NK-92 treated with Interleukin-12 subunit alpha and Interleukin-12 subunit beta, amount 100 ng/mL, for 24 hours (cell line): ENCODE measurements at places on chromosomes 5 and 9.

DNA sequence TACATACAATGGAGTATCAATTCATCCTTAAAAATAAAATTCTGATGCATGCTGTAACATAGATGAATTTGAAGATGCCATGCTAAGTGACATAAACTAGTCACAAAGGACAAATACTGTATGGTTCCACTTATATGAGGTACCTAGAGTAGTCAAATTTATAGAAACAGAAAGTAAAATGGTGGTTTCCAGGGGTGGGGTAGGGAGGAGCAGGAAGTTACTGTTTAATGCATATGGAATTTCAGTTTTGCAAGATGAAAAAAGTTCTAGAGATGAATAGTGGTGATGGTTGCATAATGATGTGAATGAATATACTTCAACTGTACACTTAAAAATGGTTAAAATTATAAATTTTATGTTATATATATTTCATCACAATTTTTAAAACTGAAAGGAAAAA is 57.3 kb upstream of the FNIP1 start:
- no peak for DNase-seq

- no peak for DNase-seq
Observed at GRCh38 chr9:109906766-109907382, 126.9 kb downstream of the PALM2AKAP2 start.

DNA sequence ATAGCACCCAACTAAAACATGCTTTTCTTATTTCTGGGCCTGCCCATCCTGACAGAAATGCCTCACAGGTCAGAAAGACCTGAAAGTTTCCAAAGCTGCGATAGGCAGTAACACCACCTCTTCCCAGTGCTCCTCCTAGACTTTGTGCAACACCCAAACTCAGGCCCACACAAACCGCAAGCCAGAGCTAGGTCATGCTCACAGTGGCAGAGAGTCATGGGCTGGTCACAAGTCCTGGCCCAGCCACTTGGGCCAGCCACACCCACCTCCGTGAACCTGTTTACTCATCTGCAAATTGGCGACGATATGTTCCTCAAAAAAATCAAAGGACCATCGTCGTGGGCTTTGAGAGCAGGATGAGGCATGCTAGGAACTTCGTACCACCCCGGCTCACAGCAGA is 44.0 kb upstream of the SLC25A51 start:
- DNase-seq, result no peak

DNA sequence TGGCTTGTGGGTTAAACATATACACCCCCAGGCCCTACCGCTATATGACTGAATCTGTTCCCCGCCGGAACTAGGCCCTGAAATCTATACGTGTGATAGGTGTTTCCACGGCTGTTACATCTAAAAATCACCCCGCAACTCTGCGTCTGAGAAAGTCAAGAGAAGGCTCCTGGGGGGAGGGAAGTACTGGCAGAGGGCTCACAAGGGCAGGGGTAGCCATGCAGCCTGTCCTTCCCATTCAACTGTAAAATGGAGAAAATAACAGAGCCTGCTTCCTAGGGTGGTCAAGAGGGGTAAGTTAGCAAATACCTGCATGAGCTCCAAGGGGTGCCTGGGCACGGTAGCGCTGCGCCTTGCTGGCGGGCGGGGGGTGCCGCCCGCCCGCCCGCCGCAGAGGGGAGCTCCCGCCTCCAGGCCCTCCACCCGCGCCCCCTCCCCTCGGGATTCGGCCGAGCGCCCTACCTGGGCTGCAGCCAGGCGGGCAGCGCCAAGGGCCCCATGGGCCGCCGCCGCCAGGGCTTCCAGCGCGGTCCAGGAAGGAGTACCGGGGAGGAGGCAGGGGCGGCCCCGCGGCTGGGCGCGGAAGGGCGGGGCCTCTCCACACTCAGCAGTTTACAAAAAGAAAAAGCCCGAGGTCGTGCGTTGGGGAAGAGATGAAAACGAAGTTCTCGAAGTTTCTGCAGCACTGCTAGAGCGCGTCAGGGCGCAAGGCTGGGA is at the start of gene HACD4:
Gene HACD4 (minus strand): TSS at position 550 of the 717 bp plus-strand sequence. CDS start 50 bp downstream, at position 500.
- DNase-seq, result peak; percentile 3

- no peak for DNase-seq
Observed at GRCh38 chr9:93112116-93112863, 16.3 kb downstream of the CARD19 start.

DNA sequence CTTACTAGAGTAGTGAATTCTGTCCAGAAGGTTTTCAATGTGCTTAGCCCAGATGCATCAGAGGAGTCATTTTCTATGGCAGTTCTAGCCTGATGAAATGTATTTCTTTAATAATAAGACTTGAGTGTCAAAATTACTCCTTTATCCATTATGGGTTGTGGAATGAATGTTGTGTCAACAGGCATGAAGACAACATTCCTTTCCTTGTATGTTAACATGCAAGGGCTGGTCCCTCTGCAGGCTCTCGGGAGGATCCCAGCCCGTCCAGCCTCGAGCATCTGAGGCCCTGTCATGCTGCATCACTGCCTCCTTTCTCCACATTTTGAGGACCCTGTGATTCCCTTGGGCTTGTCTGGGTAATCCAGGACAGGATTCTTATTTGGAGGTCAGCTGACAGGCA is 42.9 kb upstream of the FAM120AOS start:
- no peak for DNase-seq

GRCh38 chr5:111784491-111785181 is 27.6 kb upstream of the NREP start:
- no peak for DNase-seq

DNA sequence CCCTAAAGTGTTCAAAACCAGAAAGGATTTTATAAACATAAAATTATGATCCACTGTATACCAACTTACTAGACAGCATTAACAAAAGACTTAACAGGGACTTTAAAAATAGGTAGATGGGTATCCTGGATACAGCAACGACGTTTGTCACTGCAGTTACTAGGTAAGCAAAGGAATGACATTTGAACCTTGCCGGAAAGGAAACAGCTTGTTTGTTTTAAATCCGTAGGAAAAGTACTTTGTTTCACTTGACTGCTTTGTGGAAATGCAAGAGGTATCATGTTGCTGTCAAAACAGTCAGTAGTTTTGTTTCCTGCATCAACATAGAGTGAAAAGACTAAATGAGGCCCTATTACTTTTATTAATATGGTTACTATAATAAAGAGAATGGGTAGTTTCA is 122.9 kb downstream of the CDC42SE2 start:
- DNase-seq, result no peak

DNA sequence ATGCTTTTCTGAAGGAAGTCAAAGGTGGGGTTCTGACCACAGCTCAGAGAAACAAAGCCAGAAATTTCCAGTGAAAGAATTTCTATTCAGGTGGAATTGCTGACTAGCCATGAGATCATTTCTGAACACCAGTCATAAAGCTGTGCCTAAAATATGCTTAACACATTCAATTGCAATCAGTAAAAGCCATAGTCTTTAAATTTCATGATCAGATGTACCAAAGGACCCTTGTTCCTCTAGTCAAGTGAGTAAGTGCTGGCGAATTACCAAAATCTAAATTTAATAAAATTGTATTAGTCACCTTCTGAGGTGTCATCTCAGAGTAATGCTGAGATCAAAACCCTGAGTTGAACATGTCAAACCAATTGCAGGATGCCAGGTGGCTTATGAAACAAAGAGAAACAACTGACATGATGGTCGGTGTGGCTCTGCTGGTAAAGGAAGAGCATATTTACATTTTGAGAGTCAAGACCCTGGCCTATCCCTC is 334.2 kb upstream of the CCNH start:
- no peak for DNase-seq

GRCh38 chr9:38671372-38671731 is 48.6 kb downstream of the FAM240B start:
- no peak for DNase-seq

DNA sequence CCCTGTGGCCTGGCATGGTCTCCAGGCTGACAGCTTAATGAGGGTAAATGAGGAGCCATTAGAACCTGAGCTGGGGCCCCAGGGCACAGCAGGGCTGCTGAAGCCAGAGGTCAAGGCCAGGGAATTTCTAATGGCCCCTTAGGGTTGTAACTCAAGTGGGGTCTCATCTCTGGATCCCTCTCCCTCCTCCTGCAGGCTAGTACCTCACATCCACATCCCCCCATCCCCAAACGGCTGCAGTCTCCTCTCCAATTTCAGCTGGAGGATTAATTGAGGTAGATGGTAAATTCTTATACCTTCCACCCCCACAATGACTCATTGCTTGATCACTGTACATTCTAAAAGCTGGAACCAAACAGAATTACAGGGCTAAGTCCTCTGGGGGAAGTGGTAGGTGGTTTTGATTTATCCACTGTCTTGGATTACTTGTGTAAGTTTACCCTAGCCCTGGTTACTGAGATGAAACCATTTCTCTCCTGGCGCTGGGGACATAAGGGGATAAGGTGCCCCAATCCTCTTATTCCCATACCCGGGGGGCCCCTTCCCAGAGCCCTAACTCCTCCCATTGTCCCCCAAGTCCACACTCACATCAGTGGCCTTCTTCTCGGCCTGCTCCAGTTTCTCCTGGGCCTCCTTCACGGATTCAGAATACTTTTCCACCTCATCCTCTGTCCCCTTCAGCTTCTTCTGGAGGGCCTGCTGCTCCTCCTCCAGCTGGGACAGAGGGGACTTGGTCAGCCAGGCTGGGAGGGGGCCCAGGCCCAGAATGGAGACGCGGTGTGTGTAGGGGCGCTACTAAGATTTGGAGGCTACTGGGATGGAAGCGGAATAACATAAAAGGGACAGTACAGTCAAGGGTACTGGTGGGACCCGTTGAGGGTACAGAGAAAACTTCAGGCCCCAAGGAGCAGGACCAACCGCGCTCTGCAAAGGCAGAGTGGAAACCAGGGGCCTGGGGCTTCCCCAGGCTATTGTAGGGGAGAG is 875 bp downstream of the TPM2 start:
- no peak for DNase-seq

DNA sequence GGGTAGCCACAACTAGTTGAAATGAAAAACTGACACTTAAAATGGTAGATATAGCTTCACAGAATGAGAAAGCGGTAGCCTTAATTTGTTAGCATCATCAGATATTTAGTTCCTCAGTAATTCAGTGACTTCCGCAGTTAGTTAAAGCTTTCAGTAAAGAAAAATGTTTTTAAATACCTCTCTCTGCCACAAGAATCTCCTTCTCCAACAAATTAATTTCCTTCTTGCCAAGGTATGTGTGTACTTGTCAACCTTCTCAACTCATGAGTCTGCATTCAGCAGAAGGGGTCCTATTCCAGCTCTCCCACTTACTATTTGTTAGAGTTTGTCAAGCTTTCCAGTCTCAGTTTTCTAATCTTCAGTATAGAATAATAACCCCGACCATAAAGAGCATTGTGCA is 26.3 kb upstream of the ERAP1 start:
- no peak for DNase-seq

- DNase-seq, result no peak
Observed at GRCh38 chr5:158908425-158909220, 191.1 kb downstream of the EBF1 start.

DNA sequence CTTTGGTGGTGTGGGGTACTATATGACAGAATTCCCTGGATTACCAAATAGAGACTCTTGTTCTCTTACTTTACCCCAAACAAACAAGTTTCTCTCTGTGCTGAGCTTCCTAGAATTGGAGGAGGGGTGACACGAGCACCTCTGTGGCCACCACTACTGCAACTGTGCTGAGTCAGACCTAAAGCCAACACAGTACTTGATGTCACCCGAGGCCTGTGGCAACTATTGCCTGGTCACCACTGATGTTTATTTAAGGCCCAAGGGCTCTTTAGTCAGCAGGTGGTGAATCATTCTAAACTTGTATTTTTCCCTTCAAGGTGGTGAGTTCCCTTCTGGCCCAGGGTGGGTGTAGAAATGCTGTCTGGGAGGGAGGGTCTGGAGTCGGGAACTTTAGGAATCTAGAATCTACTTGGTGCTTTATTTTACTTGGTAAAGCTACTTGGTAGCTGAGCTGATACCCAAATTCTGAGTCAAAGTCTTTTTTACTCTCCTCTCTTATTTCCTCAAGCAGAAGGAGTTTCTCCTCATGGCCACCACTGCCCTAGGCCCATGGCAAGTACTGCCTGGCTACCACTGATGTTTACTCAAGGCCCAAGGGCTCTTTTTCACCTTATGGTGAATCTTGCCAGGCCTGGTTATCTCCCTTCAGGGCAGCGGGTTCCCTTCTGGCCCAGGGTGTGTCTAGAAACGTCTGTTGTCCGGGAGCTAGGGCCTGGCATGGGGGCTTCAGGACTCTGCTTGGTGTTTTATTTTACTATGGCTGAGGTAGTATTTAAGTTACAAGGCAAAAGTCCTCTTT is 9.8 kb downstream of the LURAP1L start:
- peak; percentile 74 for DNase-seq

- DNase-seq, result no peak
Observed at GRCh38 chr9:133997584-133997983, 5.5 kb upstream of the VAV2 start.

DNA sequence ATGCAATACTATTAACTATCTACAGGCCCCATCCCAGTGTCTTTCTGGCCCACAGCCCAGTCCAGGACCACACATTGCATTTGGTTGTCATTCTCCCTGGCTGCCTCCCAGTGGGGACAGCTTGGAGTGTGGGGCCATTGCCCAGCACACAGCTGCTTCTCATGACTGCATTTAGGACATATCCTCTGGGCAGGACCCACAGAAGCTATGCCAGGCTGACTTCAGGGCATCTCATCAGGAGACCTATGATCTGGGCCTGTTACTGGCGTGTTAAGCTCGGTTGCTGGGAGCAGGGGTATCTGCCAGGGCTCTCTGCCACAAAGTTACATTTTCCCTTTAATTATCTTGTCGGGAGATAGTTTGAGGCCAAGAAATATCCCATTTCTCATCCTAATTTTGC is 32.1 kb upstream of the CLPTM1L start:
- DNase-seq, result no peak

GRCh38 chr5:157476702-157477408 is 16.8 kb downstream of the NIPAL4 start:
- DNase-seq, result peak; percentile 4

- DNase-seq, result no peak
Observed at GRCh38 chr9:91842358-91843049, 107.5 kb downstream of the ROR2 start.

DNA sequence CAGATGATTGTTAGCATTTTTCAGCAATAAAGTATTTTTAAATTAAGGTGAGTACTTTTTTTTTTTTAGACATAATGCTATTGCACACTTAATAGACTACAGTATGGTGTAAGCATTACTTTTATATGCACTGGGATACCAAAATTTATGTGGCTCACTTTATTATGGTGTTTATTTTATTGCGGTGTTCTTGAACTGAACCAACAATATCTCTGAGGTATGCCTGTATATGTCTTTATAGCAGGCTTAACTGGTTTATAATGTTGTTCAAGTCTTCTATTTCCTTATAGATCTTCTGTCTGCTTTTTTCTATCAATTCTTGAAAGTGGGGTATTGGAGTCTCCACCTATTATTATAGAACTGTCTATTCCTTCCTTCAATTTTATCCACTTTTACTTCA is 18.0 kb downstream of the ZBTB43 start:
- no peak for DNase-seq

DNA sequence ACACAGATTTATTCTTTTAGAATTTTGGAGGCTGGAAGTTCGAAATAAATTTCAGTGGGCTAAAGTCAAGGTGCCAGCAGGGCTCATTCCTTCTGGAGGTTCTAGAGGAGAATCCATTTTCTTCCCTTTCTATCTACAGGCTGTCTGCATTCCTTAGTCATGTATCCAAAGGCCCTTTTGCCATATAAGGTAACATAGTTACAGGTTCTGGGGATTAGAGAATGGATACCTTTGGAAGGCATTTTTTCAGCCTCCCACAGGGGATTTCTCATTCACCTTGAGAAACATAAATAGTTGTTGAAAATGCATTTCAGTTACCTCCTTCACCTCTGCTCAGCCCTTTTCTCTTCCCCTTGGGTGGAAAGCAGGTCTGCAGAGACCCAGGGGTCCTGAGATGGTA is 280.0 kb upstream of the MAP3K1 start:
- no peak for DNase-seq

- no peak for DNase-seq
Observed at GRCh38 chr5:31807789-31808540, 169.0 kb downstream of the PDZD2 start.
